ENCODE measurements at places on chromosomes 6 and 20.

- no peak for DNase-seq
Observed at GRCh38 chr20:10228330-10228729, 9.7 kb downstream of the SNAP25 start.

DNA sequence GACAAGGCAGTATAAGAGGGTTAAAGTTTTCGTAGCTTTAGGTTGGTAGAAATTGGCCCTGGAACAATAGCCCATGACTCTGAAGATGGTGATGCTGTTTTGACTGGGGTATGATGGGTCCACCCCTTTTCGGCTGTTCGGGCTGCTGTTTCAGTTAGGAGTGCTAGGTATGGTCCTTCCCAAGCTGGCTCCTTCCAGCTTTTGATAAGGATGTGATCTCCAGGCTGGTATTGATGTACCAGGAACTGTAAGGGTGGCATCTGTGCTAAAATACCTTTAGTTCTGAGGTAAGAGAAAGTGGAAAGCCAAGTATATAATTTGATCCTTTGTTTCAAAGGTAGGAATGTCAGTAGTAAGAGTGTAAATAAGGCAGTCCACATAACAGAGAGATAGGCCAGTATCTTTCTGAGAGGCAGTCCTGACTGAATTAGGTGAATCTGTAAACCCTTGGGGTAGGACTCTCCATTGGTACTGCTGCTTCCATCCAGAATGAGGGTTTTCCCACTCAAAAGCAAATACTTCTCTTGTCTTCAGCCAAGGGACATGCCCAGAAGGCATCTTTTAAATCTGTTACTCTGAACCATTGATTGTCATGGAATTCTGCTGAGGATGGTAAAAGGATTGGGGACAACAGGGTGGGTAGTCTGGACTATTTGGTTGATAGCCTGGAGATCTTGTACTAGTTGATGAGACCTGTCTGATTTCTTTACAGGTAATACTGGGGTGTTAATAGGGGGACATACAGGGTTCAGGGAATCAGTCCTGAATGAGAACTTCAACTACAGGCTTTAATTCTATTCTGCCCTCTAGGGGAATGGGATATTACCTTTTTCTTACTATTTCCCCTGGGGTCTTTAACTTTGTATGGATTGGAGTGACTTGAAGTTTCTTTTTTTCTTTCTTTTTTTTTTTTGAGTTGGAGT lies 6.1 kb upstream of the ZNFX1 start:
- DNase-seq: no peak

GRCh38 chr6:109490713-109491112 lies 7.7 kb upstream of the ZBTB24 start:
- no peak for DNase-seq

DNA sequence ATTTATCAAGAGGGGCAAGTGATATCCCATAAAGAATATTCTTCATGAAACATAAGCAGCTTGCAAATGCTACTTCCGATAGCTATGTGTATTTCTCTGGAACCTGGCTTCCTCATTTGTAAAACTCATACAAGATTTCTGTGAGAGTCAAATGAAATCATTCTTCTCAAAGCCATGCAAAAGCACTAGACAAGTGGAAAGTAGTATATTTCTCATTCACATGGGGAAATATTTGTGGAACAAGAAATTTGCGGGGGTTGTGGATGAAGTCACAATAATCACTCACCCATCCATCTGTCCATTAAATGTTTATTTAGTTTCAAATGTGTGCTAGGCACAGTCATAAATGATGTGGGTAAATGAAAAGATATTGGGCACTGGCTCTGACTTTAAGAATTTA lies 150.5 kb downstream of the IPCEF1 start:
- DNase-seq: no peak

- no peak for DNase-seq
Observed at GRCh38 chr6:28090917-28091586, 10.7 kb downstream of the ZNF165 start.

DNA sequence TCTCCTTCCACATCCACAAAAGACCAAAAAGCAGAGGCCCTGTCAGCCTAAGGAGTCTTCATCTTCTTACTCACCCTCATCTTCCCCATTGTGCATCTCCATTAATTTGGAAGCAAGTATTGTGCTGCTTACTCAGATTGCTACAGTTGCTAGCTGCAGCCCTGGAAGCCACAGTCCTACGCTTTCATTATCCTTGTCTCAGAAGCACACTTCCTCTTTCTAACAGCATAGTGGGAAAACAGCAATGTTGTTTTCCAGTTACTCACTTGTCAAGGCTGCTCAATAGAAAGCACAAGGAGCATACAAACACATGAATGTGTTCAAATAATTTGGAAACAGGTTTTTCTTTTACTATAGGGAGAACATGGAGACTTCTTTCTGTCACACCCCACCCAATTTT lies 76.6 kb upstream of the RBM24 start:
- no peak for DNase-seq

- no peak for DNase-seq
Observed at GRCh38 chr20:25398376-25399036, 7.9 kb upstream of the ABHD12 start.

DNA sequence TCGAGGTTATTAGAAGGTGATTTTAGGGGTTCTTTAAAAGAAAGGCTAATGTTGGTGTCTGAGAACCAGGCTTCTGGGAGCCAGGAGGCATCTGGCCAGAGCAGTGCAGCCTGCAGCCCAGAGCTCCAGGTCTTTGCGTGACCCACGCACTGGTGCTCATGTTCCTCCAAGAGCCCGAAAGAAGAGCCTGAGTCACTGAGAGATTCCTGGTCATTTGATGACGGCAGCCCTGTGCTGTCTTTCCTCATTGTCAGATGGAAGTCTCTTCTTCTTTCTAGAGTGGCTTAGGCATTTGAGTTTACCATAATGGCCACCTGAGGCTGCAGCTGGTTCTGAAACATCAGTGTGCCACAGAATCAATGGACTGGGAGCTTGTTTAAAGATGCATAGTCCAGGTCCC lies 46.4 kb downstream of the CD109 start:
- no peak for DNase-seq

DNA sequence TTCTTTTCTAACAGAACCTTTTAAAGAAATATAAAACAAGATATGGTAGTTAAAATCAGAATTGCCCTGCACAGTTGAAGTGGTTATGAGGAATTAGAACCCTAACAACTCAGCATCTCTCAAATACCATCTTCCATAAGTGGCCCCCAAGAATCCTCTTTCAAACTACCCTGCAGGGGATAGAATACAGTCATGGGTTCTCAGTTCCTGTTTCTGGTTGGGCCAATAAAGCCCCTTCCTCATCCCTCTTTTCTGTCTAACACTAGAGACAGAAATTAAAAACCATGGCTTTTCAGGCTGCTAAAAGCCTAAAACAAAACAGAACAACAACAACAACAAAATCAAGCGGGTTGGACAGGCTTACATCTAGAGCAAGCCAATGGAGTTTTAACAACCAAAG lies 6.7 kb upstream of the LCA5 start:
- DNase-seq: no peak

DNA sequence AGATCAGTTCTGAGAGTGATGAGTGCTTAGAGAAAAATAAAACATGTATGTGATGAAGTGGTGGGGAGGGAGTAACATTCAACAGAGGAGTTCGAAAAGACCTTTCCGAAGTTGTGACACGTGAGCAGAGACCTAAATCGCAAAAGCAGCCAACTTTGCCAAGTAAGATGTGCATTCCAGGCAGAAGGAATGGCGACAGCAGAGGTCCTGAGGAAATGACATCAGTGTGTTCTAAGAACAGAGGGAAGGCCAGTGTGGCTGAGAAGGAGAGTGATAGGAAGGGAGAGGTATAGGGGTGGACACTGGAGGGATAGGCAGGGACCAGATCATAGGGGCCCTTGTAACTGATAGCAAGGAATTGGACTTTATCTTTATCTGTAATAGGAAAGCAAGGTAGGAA lies 51.3 kb downstream of the ADAT2 start:
- no peak for DNase-seq

GRCh38 chr6:135129136-135129856 lies 51.8 kb upstream of the MYB start:
- DNase-seq: no peak

DNA sequence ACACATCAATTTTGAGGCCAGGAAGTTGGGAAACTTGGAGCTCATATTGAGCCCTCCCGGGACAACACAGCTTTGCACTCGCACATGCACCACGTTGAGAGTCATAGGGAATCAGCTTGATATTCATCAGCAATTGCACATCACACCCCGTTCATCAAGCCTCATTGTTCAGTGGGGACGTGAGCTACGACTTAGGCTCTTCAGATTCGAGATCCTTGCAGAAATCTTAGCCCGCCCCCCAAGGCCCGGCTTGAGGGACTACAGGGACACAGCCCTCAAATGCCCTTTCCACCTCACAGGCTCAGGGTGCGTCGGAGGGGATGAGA lies 93.0 kb upstream of the MAFB start:
- DNase-seq: no peak

- no peak for DNase-seq
Observed at GRCh38 chr6:25834950-25835349, 3.1 kb upstream of the SLC17A1 start.

DNA sequence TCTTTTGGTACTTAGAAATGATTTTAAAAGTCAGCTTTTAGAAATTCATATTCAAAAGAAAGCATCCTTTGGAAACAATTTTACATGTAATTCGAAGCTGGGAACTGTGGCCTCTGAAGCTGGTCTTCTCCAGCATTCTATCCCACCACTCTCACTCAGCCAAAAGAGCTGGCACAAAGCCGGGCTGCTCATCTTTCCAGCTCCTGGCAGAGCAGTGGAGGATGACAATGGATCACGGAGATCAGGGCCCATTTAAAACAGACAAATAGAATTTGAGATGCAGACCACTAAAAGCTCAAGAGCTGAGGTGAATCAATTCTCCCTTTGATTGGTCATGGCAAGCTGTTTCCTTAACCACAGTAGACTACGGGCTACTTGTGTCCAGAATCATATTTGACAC lies 60.6 kb downstream of the OTOR start:
- no peak for DNase-seq

- DNase-seq: no peak
Observed at GRCh38 chr6:114651611-114652010, 308.8 kb upstream of the HS3ST5 start.

DNA sequence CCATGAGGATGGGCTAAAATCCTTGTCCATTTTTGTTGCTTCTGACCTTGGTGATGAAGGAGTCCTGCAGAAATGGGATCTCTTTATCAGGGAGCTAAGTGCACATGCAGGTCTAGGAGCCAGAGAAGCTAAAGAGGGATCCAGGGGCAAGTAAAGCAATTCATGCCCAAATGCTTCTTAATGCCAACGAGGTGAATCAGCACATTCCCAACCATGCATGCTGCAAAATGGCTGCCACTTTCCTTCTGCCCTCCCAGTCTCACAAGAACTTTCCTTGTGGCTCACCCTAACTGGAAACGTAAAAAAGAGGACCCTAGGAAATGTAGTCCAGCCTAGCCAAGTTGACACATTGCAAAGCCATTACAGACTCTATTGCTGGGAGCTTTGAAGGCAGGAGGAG lies 298.4 kb downstream of the MAFB start:
- DNase-seq: no peak

- no peak for DNase-seq
Observed at GRCh38 chr20:431012-431904, 23.2 kb downstream of the RBCK1 start.

DNA sequence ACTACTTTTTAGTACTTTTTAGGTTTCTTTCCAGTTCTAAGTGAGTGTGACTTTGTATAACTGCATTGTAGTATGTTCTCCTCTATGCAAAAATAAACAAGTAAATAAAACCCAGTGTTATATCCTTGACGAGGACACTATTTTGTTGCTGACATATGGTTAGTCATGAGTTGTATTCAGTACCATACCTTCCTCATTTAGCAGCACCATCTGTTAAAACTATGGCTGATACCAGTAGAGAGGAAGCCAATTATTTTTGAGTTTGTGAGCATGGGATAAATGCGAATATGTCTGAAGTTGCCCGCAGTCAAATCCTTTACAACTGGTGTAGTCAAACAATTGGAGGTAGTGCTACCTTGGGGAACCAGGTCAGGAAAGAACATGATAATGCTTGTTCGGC lies 74.1 kb downstream of the CDKAL1 start:
- DNase-seq: no peak

Measured in omental fat pad (tissue), 4 donors.